T-helper 22 cell (primary cell): ENCODE measurements at places on chromosomes 6 and 20.

GRCh38 chr6:22765015-22765414 is 195.6 kb downstream of the HDGFL1 start:
- no peak for DNase-seq

DNA sequence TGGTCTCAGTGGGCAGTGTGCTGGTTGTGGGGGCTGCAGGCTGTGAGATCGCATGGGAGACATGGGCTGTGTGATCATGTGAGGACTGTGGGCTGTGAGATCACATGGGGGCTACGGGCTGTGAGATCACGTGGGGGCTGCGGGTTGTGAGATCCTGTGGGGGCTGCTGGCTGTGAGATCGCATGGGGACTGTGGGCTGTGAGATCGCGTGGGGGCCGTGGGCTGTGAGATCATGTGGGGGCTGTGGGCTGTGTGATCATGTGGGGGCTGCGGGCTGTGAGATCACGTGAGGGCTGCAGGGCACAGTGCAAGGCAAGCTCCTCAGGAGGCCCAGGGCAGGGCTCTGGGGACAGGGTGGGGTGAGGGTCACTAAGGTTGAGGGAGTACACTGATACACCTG is 140.5 kb upstream of the CST7 start:
- DNase-seq: no peak

GRCh38 chr6:104563306-104563705 is 296.4 kb downstream of the HACE1 start:
- no peak for DNase-seq

- no peak for DNase-seq
Measured at GRCh38 chr20:1964061-1964460, 29.8 kb downstream of the PDYN start.
